Activated CD4-positive, alpha-beta memory T cell treated with anti-CD3 and anti-CD28 coated beads for 36 hours (primary cell): ENCODE measurements at places on chromosomes 3 and 15. TPM values are rescaled to one million over a fixed set of nuclear protein-coding genes. Genes with fewer than 3 reads are reported as not detected.

Gene MAGEL2
- not detected for total RNA-seq

Gene ATP6V1A
- total RNA-seq: 45.4 TPM

Gene TM4SF4
- not detected for total RNA-seq

Gene IQCF5
- total RNA-seq: not detected

Gene RTP1
- total RNA-seq: not detected

Gene SCN11A
- 0.02 TPM for total RNA-seq

Gene SFMBT1
- total RNA-seq: 22.1 TPM

Gene RLBP1
- total RNA-seq: not detected

Gene CDCP1
- 0.53 TPM for total RNA-seq

Gene TMCO5A
- total RNA-seq: not detected

Gene LRRIQ4
- total RNA-seq: 0.14 TPM

Gene SPATA12
- total RNA-seq: not detected

Gene CD200R1
- 4.4 TPM for total RNA-seq

Gene CASR
- 0.14 TPM for total RNA-seq

Gene AADACL2
- total RNA-seq: not detected

Gene ANKRD63
- not detected for total RNA-seq

Gene OR5AC2
- not detected for total RNA-seq

Gene ARNT2
- total RNA-seq: 0.10 TPM

Gene UROC1
- total RNA-seq: not detected

Gene CHL1
- not detected for total RNA-seq

Gene FBXO40
- not detected for total RNA-seq

Gene TEX55
- total RNA-seq: not detected

Gene APEH
- total RNA-seq: 143 TPM

Gene ARL6
- 3.9 TPM for total RNA-seq

Gene ZBED2
- 610 TPM for total RNA-seq

Gene CPNE4
- not detected for total RNA-seq

Gene FAM174B
- total RNA-seq: 7.7 TPM

Gene RCN2
- total RNA-seq: 27.6 TPM

Gene TMC3
- total RNA-seq: not detected

Gene CMTM8
- 11.6 TPM for total RNA-seq

Gene SNX22
- 0.68 TPM for total RNA-seq

Gene GLDN
- total RNA-seq: not detected

Gene DLL4
- total RNA-seq: not detected

Gene BUB1B
- total RNA-seq: 96.1 TPM

Gene LSAMP
- not detected for total RNA-seq

Gene LNP1
- total RNA-seq: 1.9 TPM

Gene MAP6D1
- total RNA-seq: 1.00 TPM

Gene PATL2
- 17.2 TPM for total RNA-seq

Gene FHIT
- total RNA-seq: 8.7 TPM

Gene KLHL40
- not detected for total RNA-seq

Gene THAP10
- total RNA-seq: 0.19 TPM

Gene CPOX
- total RNA-seq: 39.2 TPM

Gene FAM131A
- 7.0 TPM for total RNA-seq

Gene LRRC2
- total RNA-seq: not detected

Gene PLCH1
- 0.10 TPM for total RNA-seq
